ENCODE measurements at places on chromosomes 4 and X. TPM values are rescaled to one million over a fixed set of nuclear protein-coding genes. Genes with fewer than 3 reads are reported as not detected.

The CHRDL1 gene
- polyA plus RNA-seq = 1.9 TPM

The NUP62CL gene
- not detected for polyA plus RNA-seq

GRCh38 chr4:146235654-146236177 lies 21.4 kb downstream of the REELD1 start:
- no peak for DNase-seq

DNA sequence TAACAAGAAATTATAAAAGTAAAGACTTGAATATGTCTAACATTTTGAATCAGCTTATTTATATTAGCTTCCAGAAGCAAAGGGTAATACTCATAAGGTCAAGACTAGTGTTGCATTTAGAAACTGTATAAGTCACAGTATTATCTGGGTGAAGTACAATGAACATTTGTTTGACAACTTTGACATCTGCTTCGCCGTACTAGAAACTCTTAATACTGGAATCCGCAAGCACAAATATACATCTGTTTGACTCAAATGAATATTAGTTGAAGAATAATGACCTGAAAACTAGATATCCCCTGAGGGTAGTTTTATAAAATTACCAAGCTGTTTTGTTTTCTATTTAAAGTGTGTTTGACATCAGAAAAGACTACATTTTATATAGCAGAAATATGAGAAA lies 135.4 kb upstream of the ATOH1 start:
- DNase-seq = no peak

The CT55 gene
- not detected for polyA plus RNA-seq

The WWC2 gene
- 3.3 TPM for polyA plus RNA-seq

The PCDH11X gene
- polyA plus RNA-seq = not detected

The CSAG3 gene
- not detected for polyA plus RNA-seq

- DNase-seq = no peak
These were observed 56.4 kb upstream of the SLIT2 start for GRCh38 chr4:20195071-20195885.

- no peak for DNase-seq
These were observed 138.7 kb downstream of the VSIG4 start for GRCh38 chrX:65900850-65901844.

GRCh38 chrX:19769467-19769866 lies 117.9 kb downstream of the SH3KBP1 start:
- DNase-seq = no peak

GRCh38 chrX:1455948-1456280 lies 3.2 kb upstream of the ASMTL start:
- DNase-seq = no peak

The GPR50 gene
- not detected for polyA plus RNA-seq

The HDAC6 gene
- polyA plus RNA-seq = 21.8 TPM

DNA sequence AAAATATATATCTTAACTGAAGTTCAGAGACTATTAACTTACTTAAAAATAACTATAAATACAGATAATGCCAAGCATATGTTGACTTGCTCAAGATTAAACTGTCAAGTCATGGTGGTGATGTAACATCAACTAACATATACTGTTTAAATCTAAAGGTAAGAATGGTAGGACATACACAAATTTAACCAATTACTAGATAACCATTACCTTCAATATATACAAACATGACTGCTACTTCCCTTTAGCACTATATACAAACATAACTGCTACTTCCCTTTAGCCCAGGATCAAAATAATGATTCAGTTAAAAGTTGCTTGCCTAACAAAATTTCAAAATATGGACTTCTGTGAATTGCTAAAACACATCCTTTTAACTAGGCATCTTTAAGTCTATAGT lies 14.9 kb downstream of the HNRNPD start:
- DNase-seq = no peak

DNA sequence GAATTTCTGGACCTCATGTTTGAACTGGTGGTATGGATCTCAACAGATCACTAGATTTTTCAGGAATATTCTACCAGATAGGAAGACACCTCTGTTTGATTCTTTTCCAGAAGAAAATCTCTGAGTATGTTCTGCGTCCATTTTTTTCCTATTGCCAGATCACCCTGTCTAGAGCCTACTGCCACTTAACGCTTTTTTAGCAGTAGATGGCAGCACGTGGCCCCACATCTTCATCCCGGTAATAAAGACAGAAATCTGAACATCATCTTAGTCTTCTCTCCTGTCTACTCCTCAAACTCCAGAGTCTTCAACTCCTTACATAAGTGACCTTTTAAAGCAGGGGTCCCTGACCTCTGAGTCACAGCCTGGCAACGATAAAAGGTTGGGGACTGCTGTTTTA lies 184.7 kb downstream of the TMA16 start:
- DNase-seq = no peak

GRCh38 chrX:39725114-39725513 lies 372.6 kb downstream of the BCOR start:
- DNase-seq = no peak

DNA sequence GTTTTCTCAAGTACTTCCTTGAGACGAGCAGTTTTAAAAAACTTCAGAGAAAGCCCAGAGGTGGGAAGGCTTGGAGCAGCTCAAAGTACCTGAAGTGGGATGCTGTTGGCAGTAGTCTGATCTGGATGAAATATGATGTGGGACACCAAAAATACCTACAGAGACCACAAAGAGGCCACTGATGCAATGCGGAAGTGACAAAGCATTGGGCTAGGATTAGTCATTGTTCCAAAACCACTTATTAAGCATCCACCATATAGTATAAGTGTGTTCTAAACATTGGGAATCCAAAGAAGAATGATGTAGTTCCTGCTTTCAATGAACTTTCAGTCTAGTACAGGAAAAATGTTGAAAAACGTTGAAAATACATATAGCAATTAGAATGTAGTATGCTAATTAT lies 386.1 kb upstream of the CNKSR2 start:
- no peak for DNase-seq

- DNase-seq = no peak
These were observed 577 bp upstream of the PIM2 start for GRCh38 chrX:48919360-48919841.

- no peak for DNase-seq
These were observed at the start of gene ALPK1 for GRCh38 chr4:112296949-112297880. Gene ALPK1 (plus strand): TSS chr4:112297369.

DNA sequence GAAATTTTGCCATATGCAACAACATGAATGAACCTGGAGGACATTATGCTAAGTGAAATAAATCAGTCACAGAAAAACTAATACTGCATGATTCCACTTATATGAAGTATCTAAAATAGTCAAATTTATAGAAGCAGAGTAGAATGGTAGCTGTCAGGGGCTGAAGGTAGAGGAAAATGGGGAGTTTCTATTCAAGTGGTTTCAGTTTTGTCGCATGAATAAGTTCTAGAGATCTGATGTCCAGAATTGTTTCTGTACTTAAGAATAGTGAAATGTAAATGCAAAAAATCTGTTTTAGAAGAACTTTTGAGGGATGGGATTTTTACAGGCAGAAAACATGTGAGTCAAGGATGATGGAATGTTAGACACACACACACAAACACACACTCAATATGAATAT lies 34.1 kb downstream of the SLITRK4 start:
- no peak for DNase-seq

GRCh38 chr4:110247591-110247990 lies 49.2 kb upstream of the ELOVL6 start:
- DNase-seq = no peak

The CCKAR gene
- polyA plus RNA-seq = not detected

- DNase-seq = no peak
These were observed 82.3 kb downstream of the SLC10A7 start for GRCh38 chr4:146439437-146439836.

- no peak for DNase-seq
These were observed 30.2 kb upstream of the FAM9C start for GRCh38 chrX:13074297-13075262.

DNA sequence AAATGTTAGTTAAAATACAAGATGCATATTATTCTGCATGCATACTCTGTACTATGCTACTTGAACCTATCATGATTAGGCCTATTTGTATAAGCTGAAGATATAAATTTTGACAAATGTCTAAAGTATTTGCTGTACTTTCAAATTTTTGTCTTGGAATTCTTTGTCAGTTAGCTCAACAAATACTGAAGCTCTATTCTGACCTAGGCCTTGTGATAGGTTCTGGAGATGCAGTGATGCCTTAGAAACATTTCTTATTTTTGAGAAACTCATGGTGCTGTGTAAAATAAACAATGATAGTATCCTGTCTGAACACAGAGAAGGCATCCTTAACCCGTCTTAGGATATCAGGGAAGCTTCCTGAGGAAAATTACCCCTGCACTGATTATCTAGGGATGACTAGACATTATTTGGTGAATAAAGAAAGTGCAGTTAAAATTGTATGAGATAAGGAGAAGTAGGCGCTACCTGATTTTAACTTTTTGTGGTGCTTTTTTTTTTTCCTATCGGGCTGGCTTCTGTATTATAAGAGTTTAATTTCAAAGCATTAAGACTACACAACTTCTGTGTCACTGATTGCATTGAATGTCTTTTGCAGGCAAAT lies 43.4 kb downstream of the MOB1B start:
- DNase-seq = no peak

The HSD17B13 gene
- polyA plus RNA-seq = 0.03 TPM

GRCh38 chrX:39112143-39112542 lies 310.9 kb downstream of the MID1IP1 start:
- DNase-seq = no peak

DNA sequence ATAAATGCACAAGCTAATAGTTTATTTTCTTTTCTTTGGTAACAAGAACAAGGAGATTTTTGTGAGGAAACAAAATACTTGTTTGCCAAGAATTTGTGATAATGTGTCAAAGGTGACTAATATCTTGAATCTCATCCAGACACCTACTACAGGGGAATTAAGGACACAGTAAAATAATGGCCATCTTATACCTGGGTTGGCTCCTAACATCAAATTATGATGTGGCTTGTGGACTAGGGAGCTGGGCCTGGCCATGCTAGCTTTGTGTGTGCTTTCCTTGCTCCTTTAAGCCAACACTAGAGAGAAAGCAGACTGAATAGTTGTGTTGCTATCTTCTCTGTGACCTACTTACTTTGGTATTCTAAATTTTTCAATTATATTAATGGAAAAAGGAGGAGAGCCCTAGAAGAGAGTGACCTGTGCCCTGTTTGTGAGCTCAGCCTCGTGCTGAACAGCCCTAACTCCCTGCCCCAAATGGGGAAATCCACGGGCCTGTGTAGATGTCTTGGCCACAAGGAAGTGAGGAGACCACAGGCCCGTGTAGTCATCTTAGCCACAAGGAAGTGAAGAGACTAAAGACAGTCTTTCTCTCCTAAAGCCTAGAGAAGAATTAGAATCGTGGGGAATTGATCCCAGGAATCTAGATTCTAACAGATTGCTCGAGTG lies 23.3 kb downstream of the ARHGAP24 start:
- DNase-seq = no peak

DNA sequence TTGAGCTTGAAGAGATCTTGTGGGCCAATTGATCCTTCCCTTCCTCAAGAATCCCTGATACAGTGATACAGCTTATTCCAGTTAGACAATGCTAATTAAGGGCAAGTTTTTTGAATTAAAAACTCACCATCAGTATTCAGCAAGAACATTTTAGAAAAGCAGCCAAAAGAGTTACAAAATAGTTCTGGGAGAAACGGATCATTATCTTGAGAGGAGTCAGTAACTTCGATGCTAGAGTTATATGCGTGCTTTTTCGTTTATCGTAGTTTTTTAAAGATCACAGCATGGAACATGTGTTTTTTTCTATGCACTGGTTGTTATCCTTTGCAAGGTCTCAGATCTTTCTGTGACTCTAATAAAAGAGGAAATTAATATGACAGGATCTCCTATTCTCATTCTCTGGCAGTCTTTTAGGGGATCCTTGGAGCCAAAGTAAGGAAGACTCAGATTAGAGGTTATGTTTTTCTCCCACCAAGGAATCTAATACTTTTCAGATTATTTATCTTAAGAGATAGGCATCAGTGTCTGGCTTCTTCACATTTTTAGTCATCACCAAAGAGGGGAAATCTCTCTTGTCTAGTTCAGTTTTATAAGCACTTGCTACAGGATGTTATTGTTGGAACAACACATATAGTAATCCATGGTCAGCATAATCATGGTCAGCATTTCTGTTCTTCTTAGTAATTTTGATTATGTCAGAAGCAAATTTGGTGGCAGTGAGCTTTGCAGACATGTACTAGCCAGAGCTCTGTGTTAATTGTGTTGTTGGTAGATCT lies 109.7 kb downstream of the PDLIM5 start:
- DNase-seq = no peak
